ENCODE measurements at places on chromosomes 1 and 21. TPM values are rescaled to one million over a fixed set of nuclear protein-coding genes. Genes with fewer than 3 reads are reported as not detected.
A peak's percentile ranks its signal among the peaks of the same experiment; 100 is the strongest.

- DNase-seq = peak; percentile 54
Observed at GRCh38 chr1:3543076-3544039, 68.0 kb downstream of the MEGF6 start.

- no peak for DNase-seq
Observed at GRCh38 chr1:245086389-245086969, 68.3 kb upstream of the KIF26B start.

DNA sequence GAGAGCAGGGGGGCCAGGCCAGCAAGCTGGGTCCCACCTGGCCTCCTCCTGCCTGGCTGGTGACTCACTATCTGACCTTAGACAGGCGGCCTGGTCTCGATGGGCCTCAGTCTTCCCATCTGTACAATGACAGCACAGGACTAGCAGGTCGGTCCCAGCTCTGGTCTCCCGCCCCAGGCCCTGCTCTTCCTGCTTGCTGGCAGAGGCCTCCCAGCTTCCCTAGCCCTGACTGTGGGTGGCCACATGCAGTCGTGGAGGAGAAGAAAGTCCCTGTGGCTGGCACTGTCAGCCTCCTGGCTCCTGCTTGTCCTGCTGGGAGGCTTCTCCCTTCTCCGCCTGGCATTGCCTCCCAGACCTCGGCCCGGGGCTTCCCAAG lies 817 bp downstream of the EXTL1 start:
- DNase-seq = no peak

- peak; percentile 22 for DNase-seq
Observed at GRCh38 chr1:59967141-59967697, 40.6 kb upstream of the CYP2J2 start.

DNA sequence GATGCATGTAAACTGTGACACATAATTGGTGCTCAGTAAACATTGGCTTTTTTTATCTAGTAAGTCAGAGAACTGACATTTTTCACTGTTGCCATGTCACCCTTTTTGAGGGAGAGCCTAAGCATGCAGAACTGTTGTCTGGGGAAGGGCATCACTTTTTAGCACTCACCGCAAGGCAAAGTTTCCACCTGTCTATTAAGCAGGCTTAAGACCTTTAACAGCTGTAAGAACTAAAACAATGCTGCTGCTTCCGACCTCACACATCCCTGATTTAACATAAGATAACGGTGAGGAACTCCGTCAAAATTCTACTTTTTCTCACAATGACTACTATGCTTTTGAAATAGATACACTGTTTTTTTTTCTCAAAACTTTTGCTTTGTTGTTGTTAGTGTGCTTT lies 554.8 kb downstream of the NUF2 start:
- no peak for DNase-seq

- DNase-seq = peak; percentile 36
Observed at GRCh38 chr1:59947047-59947938, 20.7 kb upstream of the CYP2J2 start.

GRCh38 chr1:85571828-85572227 lies 8.7 kb upstream of the CCN1 start:
- no peak for DNase-seq

DNA sequence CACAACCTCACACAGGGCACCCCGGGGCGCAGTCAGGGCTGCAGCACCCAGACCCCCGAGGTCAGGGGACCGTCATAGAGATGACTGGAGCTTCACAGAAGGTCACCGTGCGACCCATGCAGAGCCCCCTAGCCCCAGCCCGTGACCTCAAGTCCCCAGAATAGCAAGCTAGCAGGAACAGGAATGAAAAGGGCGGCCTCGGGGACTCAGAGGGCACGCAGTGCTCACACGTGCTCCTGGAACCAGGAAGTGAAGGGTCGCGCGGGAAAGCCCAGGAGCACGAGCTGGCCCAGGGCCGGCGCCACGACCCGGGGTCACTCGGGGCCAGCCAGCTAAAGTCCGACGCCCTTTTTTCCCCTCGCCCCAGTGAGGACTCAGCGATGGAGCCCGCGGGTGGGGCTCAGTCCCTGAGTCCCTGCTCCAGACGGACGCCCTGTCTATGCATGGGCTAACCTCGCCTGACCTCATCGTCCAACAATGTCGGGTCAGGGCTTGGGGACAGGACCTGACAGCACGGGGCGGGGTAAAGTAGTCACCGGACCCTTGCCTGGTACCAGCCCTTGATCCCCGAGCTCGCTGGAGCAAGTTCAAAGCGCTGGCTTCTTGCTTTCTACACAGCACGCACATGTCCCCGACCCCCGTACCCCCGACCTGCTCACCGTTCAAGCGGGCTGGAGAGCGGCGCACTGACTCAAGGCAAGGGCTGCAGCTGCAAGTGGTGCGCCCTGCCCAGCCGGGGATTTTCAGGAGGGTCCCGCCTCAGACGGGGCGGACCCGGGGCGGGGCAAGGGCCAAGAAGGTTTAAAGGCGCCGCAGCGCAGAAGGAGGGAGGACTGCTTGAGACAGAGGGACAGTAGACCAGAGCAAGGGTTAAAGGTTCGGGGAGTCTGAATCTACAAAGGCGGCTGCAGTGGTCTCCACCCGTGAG lies at the start of gene TAGLN2:
TSS of gene TAGLN2 (minus strand) at position 717 of the 928 bp plus-strand sequence. CDS start 4,998 bp downstream, outside the sequence.
- DNase-seq = peak; percentile 95

- no peak for DNase-seq
Observed at GRCh38 chr1:36782785-36783184, 251.5 kb downstream of the GRIK3 start.

DNA sequence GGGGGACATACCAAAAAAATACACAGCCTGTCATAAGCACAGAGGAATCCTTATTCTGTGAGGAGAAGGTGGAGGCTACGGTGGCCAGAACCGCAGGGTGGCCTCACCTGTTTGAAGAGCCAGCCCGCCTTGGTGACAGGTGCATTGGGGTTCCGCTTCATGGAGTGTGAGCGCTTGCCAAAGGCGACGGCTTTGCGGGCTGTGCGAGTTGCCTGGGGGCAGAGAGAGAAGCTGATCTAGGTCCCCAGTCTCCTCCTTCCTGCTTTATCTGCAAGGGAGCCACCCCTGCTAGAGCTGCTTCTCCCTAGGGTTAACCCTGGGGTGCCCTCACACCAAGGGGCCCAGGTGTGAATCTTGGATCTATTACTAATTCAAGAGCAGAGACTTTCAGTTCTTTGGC lies 54.3 kb upstream of the GOLT1A start:
- no peak for DNase-seq

- DNase-seq = no peak
Observed at GRCh38 chr1:167773516-167773915, 51.7 kb downstream of the MPZL1 start.

DNA sequence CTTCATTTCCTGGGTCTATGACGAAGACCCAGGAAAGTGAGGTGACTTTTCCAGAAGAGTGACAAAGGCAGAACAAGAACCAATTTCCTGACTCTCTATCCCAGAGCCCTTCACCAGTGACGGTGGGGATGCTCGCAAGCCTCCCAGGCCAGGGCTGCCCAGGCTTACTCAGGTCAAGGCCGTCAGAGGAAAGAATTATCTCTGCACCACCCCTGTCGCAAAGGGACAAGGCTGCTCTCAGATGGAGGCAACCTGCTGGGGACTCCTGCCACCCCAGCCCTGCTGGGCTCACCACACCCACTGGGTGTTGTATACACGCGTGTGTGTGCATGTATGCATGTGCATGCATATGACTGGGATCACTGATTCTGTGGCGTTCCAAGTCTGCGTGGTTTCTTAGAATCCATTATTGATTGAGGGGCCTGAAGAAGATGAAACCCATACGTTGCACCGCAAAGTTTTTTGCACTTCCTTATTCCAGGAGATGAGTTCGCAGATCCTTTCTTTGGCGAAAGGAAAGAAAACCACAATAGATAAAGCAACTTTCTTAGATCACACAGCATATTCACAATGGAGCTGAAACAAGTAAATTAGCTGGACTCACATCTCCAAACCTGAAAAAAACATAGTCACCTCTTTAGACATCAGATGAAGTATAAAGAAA lies 255.8 kb downstream of the RHOU start:
- DNase-seq = no peak

- DNase-seq = no peak
Observed at GRCh38 chr1:24190983-24191461, 3.9 kb upstream of the IFNLR1 start.

CELA3A gene
- total RNA-seq = not detected

TNNI3K gene
- total RNA-seq = not detected

ELF3 gene
- 255 TPM for total RNA-seq

PRKCZ gene
- total RNA-seq = 36.2 TPM
